Mucosa of gallbladder (tissue), 1 donor: ENCODE measurements at places on chromosomes 5 and 9. TPM values are rescaled to one million over a fixed set of nuclear protein-coding genes. Genes with fewer than 3 reads are reported as not detected.

DNA sequence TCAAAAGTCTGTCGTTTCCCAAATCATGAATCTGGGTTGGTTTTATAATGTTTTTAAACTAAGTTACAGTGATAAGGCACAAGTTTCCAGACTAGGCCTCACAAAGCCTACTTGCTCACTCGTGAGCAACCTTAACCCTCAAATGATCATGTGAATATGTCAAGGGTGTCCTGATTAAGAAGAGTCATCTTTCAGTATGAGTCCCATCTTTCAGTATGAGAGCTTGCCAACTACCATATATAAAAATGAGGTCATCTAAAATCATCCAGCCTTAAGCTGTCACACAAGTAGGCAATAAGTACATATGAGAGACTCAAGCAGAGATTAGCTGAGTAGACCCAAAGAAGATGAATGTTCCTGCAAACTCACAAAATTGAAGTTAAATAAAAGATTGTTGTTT, 668.4 kb upstream of the FAM174A start:
- DNase-seq: no peak

DNA sequence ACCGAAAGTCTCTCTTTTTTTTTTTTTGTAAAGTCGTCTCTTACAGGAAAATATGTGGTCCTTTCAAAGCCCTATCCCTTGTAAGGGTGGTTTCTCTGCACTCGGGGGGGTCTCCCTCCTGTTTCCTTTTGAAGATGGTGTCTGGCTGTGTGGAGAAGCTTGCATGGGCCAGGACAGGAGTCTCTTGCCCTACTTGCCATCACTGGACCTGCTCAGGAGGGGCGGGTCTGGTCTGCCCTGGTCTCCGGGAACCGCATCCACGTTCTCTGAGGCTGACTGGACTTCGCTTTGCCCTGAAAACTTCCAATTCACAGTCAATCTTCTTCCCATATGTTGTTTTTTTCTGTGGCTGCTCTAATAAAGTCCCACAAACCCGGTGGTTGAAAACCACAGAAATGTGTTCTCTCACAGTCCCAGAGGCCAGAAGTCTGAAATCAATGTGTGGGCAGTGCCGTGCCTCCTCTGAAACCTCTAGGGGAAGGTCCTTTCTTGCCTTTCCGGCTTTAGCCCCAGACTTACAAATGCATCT, 92.9 kb upstream of the IER5L start:
- no peak for DNase-seq

DNA sequence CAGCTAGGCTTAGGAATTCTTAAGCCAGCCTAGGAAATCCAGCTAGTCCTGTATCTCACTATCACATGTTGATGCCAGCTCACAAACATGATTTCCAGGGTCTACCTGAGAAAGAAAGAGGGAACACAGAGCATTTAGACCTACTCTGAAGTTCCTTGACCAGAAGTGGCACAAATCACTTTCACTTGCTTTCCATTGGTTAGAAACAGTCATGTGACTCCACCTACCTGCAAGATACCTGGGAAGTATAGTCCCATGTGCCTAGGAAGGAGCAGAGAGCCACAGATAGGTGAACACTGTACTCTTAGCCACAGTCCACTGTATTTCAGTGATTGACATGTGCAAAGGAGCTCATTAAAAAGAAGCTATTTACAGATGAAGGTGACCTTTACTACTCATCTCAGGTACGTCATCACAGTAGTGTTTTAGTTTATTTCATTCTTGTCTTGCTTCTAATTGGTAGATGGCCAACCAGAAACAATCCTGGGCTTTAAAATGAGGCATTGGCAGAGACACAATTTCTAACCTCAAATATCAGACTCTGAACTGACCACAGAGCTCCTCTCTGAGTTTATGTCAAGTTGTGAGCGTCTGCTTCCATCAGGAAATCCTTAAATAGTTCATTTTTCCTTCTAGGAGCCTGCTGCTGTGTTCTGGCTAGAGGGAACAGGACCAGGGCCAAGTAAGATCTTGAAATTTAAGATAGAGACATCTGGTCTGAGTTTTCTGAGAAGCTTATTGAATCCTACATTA, 340.7 kb downstream of the TLE4 start:
- no peak for DNase-seq

GRCh38 chr9:136225366-136225747, 20.3 kb downstream of the QSOX2 start:
- DNase-seq: no peak

GRCh38 chr9:28051559-28052503, 478.6 kb upstream of the C9orf72 start:
- no peak for DNase-seq

DNA sequence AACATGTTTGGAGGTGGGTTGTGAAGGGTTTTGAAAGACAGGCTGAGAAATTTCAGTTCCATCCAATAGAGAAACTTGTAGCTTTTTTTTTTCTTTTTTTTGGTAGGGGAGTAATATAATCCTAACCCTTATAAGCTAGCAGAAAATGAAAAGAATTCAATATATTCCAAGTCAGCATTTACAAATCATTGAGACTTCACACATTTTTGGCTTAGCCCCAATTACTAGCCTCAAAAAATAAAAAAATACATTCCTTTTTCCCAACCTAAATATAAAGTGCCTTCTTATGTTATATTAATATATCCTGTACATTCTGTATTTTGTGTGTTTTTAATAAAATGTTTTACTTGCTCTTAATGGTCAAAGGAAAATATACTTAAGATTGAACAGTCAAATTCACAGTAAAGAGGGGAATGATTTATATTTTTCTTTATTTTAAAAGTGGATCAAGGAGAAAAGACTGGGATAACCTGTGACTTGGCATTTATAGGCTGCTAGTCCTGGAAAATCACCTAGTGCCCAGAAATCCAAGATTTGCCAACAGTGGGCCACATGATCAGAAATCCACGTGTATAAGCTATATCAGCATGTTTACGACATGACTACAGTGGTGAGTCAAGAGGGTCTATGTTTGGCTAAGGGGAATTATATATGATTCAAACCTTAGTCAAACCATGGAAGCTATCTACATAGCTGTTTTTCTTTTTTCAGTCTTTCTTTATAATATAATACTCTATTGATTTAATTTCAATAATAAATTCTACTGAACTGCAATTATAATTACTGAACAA, 14.5 kb downstream of the HACD4 start:
- DNase-seq: no peak

- DNase-seq: no peak
Measured at GRCh38 chr5:137142764-137143605, 356.1 kb downstream of the SPOCK1 start.

DNA sequence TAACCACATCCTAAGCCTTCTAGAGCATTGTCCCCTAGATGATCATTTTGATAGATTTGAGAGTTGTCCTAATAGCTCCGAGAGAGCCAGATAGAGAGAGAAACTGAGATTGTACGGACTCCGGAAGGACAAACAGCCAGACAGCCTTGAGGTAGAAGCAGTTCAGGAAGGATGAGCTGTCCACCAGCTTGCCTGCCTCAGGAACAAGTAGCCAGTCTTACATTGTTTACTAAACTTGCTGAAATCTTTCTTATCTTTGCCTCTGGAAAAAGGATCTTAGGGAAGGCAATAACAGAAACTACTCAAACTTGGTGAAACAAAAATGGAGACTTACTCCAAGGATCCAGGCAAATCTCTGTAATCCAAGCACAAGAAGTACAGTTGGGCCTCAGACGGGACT, 39.0 kb upstream of the SAP30L start:
- DNase-seq: no peak

DNA sequence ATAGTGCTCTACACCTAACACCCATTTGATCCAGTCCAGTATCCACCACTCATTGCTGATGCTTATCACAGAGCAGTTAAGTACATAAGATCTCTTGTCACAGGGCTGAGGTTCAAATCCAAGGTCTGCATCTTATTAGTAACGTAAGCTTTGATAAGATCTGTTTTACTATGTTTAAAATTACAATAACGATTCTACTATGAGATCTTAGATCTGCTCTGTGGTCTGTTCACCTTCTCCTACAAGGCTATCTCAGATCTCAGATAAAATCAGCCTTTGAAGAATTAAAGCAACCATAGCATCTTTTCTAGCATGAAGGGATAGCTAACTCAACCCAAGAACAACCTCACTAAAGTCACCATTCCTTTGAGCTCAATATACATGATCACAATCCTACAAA, 431.0 kb upstream of the RORB start:
- DNase-seq: no peak

- no peak for DNase-seq
Measured at GRCh38 chr9:108241384-108242073, 614.3 kb downstream of the ACTL7B start.

- no peak for DNase-seq
Measured at GRCh38 chr5:147586832-147587231, 77.0 kb upstream of the DPYSL3 start.

Gene KCNV2
- not detected for total RNA-seq

DNA sequence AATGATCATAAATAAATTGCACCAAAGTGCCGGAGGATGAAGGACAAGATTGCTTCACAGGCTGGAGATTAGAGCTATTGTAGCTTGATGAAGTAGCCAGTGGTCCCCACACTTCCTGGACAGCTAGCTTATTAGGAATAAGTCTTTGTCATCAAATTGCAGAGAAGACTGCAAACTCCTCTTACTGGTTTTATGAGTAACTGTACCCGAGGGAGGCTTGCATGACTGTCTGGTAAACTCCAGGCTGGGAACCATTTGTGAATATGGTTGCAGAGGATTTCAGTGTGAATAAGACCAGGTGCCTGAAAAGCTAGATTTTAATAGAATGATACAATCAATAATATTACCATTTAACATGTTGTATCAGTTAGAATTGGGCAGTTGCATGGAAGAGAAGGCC, 36.5 kb upstream of the SEMA5A start:
- DNase-seq: no peak

- no peak for DNase-seq
Measured at GRCh38 chr5:133404724-133405123, 207.6 kb downstream of the FSTL4 start.

GRCh38 chr5:218457-219291, 554 bp downstream of the SDHA start:
- no peak for DNase-seq

GRCh38 chr5:56608217-56608925, 207.0 kb upstream of the MAP3K1 start:
- DNase-seq: no peak

GRCh38 chr9:26746357-26747072, 146.1 kb downstream of the CAAP1 start:
- peak; percentile 20 for DNase-seq
